ENCODE measurements at places on chromosomes 4 and X.

DNA sequence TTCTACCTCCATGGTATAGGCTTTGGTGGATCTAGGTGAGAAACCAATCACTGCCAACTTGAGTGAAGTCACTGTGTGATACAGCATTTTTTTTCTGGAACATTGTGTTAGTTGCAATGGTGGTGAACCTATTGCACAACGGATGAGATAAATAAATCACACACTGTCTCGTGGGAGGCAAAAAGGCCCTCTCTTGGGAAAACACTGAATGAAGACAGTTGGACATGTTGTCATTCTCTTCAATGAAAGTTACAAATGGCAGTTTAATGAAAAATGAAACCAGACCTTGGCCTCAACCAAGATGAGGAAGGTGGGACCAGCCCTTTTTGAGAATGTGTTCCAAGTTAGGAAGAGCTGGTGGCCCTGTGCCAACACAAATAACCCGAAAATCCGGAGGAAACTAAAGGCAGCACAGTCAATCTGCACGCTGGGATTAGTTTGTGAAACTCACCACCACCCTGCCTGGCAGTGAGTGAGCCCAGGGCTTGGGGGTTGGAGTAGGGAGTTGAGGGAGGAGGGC is 5.4 kb upstream of the ADGRG2 start:
- DNase-seq: no peak

DNA sequence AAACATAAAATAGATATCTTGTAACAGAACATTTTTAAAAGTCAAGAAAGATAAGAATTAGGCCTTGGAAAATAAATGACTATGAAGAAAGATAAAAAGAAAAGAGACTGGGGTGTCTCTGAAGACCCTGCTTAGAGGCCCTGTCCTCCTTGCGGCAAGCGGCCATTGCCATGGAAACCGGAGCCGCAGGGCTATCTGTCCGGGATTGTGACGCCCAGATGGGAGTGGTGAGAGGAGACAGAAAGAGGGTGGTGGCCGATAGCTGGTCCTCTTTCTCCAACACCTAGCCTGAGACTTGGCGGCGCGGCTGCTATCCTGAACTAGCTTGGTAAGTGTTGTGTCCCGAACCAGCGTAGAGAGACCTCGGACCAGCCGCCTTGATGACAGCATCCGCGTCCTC is at the start of gene DUSP21:
TSS of gene DUSP21 (plus strand) at position 269 of the 400 bp plus-strand sequence. CDS start at position 381, 112 bp downstream.
- DNase-seq: no peak

DNA sequence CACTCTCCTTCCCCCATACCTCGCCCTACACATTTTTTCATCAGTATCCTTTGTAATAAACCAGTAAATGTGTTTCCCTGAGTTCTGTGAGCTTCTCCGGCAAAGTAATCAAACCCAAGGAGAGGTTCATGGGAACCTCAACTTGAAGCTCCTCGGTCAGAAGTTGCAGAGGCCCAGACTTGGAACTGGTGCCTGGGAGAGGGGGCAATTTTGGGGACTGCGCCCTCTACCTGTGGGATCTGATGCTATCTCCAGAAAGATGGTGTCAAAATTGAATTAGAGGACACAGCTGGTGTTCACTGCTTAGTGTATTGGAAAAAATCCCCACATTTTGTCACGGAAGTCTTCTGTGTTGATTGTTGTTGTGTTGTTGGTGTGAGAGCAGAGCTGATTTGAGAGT is 70.6 kb downstream of the ATP11C start:
- no peak for DNase-seq

- no peak for DNase-seq
Observed at GRCh38 chr4:106493086-106493485, 124.5 kb upstream of the GIMD1 start.

- no peak for DNase-seq
Observed at GRCh38 chr4:168773388-168774195, 236.5 kb downstream of the CBR4 start.

- no peak for DNase-seq
Observed at GRCh38 chrX:150967786-150968185, 15.3 kb upstream of the HMGB3 start.

- no peak for DNase-seq
Observed at GRCh38 chr4:183348136-183348535, 25.9 kb upstream of the CLDN24 start.

DNA sequence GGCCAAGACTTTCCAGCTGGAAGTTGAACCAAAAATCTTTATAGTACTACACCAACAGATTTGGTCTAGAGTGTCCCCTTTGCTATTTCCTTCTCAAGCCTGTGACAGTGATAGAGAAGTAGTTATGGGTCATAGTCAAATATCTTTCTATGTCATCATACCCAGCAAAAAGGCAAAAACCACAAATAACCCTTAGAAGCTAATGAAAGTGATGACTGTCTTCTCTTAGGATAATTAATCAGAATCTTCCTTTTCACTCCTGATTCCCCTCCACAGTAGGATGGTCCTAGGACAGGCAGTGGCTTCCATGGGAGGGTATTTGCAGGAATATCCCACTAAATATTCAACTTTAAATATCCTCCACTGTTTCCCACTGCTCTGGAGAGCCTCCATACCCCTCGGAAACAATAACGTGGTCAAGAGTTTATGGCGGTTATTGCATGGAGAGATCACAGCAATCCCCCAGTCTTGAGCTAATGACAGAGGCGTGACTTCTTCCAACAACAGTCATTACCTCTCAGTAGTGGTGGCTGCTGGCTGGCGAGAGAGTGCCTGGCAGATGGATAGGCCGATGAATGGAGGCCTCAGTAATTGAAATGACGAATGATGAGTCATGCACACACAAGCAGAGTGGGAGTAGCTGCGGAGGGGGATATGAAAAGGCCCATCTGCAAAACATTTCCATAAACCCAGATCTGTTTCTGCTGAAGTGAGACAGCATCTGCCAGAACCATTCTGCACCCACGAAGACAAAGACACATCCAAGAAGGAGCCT is 154.9 kb downstream of the STK32B start:
- DNase-seq: no peak

GRCh38 chr4:186027405-186027804 is 41.6 kb upstream of the TLR3 start:
- DNase-seq: no peak

DNA sequence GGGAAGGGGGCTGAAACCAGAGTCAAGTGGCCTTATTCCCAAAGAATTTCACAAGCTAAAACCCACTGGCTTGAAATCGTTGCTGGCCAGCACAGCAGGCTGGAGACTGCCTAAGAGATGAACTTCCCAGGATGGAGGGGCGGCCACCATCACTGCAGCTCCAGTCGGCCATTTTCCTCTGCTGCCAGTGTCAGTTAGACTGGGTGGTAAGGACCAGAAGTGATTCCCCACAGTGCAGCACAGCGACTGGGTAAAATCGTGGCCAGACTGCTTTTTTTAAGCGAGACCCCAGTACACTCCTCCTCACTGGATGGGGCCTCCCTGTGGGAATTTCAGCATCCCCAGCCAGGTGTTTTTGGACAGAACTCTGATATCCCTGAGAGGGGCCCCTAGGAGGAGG is 428.0 kb downstream of the SPIN4 start:
- no peak for DNase-seq

DNA sequence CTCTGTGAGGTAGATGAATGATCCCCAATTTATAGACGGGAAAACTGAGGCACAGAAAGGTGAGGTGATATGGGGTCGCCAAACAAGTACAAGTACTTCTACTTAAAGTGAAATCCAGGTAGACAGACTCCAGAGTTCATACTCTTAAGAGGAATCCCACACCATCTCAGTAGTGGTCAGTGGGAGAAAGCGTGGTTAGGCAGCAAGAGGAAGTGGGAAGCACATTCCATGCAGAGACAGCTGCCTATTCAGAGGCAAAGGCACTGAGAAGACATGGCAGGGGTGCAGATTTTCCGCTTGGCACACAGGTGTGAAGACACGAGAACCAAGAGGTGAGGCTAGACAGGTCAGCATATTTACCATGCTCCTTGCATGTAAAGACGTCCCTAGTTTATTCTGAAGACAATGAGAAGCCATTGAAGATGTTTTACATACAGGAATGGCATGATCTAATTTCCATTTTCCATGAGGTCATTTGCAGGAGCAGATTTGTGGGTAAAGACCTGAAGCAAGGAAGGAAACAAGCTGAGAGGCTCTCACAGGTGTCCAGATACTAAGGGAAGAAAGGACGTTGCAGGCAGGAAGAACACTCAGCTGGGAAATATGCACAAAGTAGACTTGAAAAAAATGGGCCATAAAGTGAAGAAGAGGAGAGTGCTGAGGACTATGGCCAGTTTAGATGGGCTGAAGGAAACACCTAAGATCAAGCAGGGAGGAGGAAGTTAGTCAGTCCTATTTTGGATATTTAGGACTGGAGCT is 17.3 kb upstream of the CLNK start:
- no peak for DNase-seq

DNA sequence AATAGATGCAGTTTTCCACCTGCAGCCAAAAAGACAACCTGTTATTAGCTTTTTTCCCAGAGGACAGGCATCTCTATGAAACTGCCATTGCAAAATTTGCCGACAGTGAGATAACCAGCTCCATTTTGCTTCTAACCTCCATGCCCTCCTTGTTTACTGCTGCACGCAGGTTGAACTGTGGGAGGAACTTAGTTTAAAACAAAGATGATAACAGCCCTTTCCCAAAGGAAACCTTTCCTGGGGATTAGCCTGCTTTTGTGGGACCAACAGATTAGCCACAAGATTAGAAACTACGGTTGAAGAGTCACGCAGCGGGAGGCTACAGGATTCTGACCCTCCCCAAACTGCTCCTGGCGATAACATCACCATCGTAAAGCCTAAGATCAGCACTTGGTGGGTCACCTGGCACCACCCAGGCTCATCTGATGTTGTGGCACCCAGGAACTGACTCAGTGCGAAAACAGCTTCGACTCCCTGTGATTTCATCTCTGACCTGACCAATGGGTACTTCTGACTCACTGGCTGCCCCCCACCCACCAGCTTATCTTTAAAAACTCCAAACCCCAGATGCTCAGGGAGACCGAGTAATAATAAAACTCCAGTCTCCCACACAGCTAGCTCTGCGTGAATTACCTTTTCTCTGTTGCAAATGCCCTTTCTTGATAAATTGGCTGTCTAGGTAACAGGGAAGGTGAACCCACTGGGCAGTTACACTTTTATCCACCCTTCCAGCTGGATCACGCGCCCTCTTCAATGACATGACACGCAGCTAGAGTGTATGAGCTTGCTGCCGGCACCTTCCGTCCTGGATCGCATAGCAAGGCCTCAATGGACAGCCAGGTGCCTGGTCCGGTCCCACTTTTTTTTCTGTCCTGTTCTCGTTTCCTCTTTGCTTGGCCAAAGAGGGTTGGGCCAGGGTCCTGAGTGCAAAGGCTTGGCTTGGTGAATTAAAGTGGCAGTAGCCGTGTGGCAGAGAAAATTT is 27.2 kb downstream of the NOP14 start:
- DNase-seq: no peak

GRCh38 chrX:115029869-115030570 is 12.6 kb upstream of the IL13RA2 start:
- DNase-seq: no peak

DNA sequence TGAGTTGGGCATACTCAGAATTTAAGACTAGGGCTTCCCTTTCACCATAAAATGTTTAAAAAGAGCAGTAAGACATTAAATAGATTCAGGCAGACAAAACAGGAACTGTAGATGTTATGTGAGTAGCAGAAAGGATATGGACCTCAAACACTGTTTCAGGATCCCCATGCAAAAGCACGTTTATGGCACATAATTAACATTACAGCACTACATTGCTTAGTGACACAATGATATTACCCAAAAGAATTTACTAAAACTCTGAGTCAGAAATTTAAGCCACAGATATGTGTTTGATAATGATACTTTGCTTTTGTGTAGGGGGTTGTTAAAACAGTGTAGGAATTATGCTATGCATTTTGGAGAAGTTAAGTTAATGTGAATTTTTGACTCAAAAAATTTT is 266.3 kb downstream of the PDGFC start:
- no peak for DNase-seq

GRCh38 chr4:177266506-177266905 is 43.2 kb upstream of the NEIL3 start:
- DNase-seq: no peak

GRCh38 chrX:16418650-16419049 is 231.3 kb upstream of the S100G start:
- no peak for DNase-seq

GRCh38 chr4:13653766-13654161 is 26.2 kb upstream of the BOD1L1 start:
- DNase-seq: no peak

DNA sequence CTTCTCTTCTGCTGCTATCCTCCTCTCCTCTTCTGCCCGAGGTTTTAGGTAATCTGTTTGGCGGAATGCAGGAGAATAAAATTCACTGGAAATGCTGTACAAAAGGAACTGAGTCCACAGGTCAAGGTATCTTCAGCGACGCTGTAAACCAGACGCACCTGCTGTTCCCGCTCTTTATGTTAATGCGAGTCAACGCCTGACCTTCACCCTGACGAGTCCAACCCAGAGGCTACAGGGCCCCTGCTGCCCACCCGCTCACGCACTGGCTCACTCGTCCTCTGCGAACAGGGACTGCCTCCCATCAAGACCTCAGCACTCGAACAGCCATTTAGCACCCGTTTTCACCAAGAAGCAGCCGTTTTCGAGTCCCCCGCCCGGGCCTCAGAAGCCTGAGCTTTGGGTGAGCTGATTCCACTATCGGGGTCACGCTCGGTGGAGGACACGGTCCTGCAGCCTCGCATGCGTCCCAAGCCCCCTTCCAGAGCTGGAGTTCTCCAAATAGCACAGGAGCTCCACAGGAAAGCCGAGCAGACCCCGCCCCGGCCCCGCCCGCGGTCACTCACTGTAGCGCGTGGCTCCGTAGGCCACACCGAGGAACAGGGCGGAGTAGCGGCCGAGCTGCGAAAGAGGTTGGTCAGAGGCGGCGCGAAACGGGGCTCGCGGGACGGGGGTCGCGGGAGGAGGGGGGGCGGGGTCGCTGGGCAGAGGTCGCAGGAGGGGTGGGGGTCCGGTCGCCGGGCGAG is 556 bp downstream of the ATP5ME start:
- no peak for DNase-seq

DNA sequence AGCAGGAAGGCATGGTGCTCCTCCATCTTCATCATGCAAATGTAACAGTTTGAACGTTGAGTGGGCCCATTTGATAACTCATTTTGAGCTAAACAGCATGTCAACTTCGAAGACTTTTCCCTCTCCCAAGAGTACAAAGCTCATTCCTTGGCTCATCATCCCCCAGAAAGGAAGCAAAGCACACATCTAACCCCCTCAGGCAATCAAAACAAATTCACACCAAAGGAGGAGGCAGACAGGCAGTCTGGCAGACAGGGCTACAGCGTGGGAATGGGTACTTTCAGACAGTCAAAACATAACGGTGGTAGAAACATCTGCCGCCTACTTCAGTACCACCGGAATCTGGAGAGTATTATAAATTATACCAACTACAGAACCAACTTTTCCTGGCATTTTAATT is 81.7 kb downstream of the PCDH19 start:
- no peak for DNase-seq

DNA sequence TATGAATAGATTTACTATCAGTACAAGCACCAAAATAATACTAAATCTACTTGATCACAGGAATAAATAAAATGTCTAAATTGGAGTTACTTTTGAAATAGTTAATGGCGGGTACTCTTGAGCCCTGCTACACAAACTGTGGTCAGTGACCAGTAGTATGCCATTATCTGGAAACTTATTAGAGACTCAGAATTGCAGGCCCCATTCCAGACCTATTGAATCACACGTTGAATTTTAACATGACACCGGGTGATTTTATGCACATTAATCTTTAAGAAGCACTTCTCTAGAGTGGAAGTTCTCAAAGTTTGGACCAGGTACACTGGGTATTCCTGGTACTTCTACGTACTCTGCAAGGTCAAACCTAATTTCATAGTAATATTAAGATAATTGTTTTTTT is 660.0 kb upstream of the POU3F4 start:
- no peak for DNase-seq

Data from stimulated activated CD8-positive, alpha-beta memory T cell treated with anti-CD3 and anti-CD28 coated beads, Interleukin-2, amount 100 ng/mL, for 1 hour (primary cell).